ENCODE measurements at places on chromosomes 12 and 14.

- no peak for DNase-seq
These were observed 43.5 kb downstream of the C14orf132 start for GRCh38 chr14:96082420-96083300.

DNA sequence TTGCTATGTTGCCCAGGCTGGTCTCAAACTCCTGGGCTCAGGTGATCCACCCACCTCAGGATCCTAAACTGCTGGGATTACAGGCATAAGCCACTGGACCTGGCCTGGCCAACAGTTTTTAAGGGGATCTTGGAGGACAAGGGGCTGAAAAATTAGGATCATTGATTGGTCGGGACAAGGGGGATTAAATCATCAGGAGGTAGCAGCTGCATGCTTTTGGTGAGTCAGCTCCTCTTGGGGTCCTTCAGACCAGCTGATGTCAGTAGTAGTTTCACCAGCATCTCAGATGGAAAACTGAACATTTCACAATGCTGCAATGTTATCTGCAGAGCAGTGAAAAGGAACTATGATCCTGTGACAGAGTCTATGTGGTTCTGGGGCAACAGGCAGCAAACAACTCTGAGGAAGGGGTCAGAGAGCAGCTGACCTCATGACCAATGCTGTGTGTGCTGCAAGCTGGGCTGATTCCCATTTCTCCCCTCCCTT, 6.3 kb downstream of the LRRC74A start:
- DNase-seq, result no peak

DNA sequence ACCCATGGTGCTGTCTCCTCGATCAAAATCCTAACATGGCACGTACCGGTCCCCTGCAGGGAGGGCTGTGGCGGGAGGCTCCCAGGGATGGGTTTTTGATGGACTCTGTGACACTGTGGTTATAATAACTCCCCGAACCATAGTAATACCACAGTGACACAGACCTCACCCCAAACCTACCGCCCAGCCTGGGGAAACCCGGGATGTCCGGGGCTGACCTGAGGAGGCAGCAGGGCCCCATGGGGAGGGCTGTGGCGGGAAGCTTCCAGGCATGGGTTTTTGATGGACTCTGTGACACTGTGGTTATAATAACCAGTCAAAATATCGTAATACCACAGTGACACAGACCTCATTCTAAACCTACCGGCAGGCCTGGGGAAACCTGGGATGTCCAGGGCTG, 378.0 kb downstream of the TMEM121 start:
- no peak for DNase-seq

DNA sequence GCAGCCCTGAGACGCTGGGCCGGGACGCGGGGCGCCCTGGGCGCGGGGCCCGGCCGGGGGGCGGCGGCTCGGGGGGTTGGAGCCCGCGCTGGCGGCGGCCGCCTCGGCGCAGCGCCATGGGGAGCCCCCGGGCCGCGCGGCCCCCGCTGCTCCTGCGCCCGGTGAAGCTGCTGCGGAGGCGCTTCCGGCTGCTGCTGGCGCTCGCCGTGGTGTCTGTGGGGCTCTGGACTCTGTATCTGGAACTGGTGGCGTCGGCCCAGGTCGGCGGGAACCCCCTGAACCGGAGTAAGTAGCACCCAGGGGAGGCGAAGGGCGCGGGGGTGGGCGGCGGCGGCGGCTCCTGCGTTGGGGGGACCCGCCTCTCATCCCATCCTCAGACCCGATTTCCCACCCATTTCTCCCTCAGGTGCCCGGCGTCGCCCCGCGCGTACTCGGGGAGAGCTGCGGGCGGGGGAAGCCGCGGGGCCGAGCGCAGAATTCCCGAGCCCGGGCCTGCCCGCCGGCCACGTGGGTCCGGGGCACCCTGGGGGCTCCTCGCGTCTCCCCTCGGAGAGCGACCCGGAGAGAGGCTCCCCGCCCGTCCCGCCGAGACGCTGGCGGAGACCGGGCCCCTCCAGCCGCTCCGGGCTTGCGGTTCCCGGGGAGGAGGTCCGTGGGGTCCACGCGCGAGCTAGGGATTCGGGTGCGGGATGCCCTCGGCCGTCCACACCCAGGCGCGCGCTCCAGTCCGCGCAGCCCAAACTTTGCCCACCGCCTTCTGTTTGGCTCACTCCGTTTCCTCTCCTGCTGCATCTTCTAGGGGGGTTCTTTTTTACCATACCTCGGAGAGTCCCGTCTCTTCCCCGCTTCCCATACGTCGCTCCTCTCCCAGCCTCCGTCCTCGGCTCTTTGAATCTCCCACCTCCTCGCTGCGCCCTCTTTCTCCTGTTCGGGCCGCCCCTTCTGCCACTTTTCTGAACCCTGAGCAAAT, 807 bp downstream of the B4GALNT3 start:
- peak; percentile 37 for DNase-seq

- DNase-seq, result no peak
These were observed at the start of gene OR4K17 for GRCh38 chr14:20110438-20110837. Gene OR4K17 (plus strand): TSS chr14:20110739. CDS start chr14:20117500, 6,761 bp downstream.
